ENCODE measurements at places on chromosomes 3 and 15.

GRCh38 chr3:131995891-131996290, 38.9 kb downstream of the CPNE4 start:
- DNase-seq = peak; percentile 45

GRCh38 chr15:78761020-78761419, 50.2 kb downstream of the ADAMTS7 start:
- DNase-seq = no peak

DNA sequence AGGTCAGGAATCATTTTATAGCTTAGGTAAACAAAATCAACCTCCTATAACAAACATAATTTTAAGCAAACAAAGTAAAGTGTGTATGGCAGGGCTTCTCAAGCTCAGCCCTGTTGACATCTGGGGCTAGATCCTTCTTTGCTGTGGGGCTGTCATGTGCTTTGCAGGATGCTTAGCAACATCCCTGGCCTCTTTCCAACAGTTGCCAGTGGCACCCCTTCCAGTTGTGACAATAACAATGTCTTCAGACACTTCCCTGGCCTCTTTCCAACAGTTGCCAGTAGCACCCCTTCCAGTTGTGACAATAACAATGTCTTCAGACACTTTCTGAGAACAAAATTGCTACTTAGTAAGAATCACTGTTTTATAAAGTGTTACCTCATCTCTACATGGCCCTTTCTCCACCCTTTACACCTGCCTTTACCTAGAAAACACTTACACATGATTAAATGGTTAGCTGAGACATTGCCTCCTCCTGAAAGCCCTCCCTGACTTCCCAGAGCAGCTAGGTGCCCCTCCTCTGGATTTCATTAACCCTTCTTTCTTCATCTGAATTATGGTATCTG, 194.0 kb upstream of the LMCD1 start:
- no peak for DNase-seq

DNA sequence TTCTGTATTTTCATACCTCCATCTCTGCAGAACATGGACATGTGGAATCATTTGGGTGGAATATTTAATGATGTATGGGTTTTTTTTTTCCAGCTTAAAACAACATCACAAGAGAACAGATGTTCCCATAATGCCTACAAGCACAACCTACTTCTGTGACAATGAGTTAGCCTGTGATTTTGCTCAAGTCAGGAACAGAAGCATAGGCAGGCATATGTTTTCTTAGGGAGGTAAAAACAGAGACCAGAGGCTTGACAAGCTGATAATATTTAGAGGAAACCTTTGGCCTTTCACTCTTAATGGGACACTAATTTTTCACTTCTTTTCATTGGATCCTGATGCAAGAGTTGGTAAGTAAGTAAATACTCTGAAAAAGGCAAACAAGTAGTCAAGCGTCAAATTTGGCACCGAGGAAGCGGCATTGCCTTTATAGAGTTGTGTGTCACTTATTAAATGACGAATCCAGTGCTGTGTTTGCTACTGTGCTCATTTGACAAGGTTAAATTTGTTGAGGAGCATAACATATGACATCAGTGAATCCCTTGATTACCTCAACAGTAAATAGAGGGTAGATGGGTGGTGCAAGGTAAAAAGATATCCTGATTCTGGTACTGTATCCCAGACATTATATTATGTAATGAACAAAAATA, 66.7 kb upstream of the RBMS3 start:
- no peak for DNase-seq

GRCh38 chr15:44591326-44591725, 54.4 kb downstream of the EIF3J start:
- no peak for DNase-seq

DNA sequence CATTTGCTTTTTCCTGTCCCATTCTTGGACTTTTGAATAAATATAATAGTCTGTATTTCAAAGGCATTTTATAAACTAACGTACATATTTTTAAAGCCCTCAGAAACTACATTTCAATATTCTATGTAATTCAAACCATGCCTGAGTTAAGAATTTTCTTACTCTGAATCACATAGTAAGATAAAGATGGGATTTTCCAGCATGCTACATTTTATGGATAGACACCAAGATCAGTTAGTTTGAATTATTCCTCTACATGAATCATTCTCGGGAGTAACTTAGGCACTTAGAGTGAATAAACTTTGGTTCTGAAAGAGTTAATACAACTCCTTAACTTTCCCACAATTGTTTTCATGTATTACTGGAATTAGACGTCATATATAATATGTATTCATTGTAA, 713.3 kb upstream of the CBLB start:
- peak; percentile 37 for DNase-seq

- DNase-seq = no peak
Measured at GRCh38 chr15:36449084-36449661, 130.3 kb upstream of the CDIN1 start.

DNA sequence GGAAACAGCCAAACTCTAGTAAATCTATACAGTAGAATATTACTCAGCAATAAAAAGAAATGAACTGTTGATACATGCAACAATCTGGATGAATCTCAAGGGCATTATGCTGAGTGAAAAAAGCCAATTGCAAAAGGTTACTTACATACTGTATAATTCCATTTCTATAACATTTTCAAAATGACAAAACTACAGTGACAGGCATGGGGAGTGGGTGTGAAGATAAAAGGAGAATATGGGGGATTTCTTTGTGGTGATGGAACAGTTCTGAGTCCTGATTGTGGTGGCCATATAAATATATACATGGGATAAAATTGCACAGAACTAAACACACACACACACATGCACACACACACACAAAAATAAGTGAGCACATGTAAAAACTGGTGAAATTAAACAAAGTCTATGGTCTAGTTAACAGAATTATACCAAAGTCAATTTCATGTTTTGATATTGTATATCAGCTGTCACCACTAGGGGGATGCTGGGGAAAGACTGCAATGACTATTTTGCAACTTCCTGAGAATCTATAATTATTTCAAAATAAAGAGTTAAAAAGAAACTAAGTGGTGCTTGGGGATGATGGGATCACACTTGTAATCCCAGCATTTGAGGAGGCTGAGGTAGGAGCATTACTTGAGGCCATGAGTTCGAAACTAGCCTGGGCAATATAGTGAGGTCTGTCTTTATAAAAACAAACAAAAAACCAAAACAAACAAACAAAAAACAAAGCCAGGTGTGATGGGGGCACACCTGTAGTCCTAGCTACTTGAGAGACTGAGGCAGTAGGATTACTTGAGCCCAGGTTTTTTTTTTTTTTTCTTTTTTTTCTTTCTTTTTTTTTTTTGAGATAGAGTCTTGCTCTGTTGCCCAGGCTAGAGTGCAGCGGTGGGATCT, 66.0 kb downstream of the SPTSSB start:
- peak; percentile 3 for DNase-seq

- DNase-seq = no peak
Measured at GRCh38 chr3:135809021-135809634, 156.4 kb upstream of the PPP2R3A start.

- DNase-seq = no peak
Measured at GRCh38 chr15:90708516-90708915, 8.6 kb upstream of the BLM start.

DNA sequence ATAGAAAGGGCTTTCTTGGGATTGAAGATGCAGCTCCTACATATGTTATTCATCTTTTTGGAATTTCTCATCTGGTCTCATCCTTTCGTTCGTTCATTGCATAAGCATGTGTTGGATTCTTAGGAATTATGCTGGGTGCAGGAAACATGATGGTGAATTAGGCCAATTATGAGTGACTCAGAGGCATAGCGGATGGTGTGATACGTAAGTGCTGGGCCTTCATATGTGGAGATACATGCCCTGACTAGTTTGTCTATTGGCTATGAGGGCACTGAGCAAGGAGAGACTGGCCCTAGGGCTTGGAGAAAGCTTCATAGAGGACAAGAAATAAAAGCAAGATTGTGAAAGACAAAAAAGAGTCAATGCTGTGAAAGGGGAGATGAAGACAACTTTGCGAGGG, 235.1 kb downstream of the MYRIP start:
- DNase-seq = peak; percentile 96

GRCh38 chr3:55489798-55490132, 2.7 kb upstream of the WNT5A start:
- DNase-seq = no peak

DNA sequence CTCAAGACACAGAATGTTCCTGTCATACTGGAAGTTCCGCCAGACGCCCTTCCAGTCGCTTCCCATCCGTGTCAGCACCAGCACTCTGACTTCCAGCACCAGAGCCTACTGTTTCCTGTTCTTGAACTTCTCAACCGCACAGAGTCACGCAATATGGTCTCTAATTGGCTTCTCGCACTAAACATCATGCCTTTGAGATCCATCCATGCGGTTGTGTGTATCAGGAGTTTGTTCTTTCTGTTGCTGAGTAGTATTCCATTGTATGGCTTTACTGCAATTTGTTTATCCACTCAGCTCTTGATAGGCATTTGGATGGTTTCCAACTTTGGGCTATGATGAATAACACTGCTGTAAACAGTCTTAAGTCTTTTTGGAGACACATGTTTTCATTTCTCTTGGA, 112.1 kb downstream of the LRRK1 start:
- no peak for DNase-seq

GRCh38 chr3:177481329-177481728, 284.0 kb upstream of the TBL1XR1 start:
- no peak for DNase-seq

DNA sequence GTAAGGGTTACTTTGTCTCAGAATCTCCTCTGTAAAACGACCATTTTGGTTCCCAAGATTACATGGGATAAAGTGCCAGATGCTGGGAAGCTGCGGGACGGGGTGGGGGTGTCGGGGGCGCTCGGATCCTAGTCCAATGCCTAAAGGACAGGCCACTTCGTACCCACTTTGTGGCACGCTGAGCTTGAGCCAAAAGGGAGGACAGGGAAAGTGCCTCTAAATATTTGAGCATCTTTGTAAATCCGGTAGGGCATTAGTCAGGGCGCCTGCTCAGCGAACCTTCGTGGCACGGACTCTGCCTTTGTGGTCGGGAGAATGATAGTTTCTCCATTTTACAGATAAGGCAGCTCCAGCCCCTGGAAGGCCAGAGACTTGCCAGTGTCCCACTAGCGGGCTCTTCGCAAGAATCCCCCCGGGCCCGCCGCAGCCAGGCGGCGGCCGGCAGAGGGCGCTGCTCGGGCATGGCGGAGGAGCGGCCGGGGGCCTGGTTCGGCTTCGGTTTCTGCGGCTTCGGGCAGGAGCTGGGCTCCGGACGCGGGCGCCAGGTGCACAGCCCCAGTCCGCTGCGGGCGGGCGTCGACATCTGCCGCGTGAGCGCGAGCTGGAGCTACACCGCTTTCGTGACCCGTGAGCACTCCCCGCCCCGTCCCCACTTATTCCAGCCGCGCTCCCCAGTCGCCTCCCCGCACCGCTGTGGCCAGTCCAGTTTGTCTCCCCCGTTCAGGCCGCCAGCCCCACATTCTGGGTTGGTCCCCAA, 1.8 kb downstream of the RCCD1 start:
- peak; percentile 41 for DNase-seq

GRCh38 chr3:38562467-38562925, 66.4 kb downstream of the EXOG start:
- DNase-seq = no peak

GRCh38 chr3:157460253-157460652, 23.6 kb downstream of the PTX3 start:
- DNase-seq = peak; percentile 87

- DNase-seq = no peak
Measured at GRCh38 chr3:33006571-33007286, 55.3 kb downstream of the CCR4 start.

DNA sequence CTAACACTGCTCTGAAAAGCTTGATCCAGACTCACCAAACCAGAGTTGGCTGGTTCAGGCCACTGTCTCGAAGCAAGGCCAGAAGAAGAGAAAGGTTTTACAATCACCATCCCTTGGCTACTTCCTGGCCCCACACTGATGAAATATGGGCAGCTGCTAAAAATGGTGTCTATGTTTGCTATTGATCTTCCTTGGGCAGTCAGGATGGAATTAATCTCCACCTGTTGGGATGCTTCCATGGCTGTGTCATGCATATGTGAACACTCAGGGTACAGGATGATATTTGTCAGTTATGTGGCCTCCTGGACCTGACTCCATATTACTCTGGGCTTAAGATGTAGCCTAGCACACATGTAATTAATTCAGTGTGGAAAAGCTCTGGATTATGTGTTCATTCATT, 61.9 kb downstream of the FRMD4B start:
- no peak for DNase-seq

- DNase-seq = no peak
Measured at GRCh38 chr3:165883863-165884478, 46.7 kb upstream of the BCHE start.

- peak; percentile 38 for DNase-seq
Measured at GRCh38 chr3:50418850-50419249, 59.5 kb upstream of the TMEM115 start.

- no peak for DNase-seq
Measured at GRCh38 chr15:67944010-67944641, 104.3 kb upstream of the RNU6-1 start.

DNA sequence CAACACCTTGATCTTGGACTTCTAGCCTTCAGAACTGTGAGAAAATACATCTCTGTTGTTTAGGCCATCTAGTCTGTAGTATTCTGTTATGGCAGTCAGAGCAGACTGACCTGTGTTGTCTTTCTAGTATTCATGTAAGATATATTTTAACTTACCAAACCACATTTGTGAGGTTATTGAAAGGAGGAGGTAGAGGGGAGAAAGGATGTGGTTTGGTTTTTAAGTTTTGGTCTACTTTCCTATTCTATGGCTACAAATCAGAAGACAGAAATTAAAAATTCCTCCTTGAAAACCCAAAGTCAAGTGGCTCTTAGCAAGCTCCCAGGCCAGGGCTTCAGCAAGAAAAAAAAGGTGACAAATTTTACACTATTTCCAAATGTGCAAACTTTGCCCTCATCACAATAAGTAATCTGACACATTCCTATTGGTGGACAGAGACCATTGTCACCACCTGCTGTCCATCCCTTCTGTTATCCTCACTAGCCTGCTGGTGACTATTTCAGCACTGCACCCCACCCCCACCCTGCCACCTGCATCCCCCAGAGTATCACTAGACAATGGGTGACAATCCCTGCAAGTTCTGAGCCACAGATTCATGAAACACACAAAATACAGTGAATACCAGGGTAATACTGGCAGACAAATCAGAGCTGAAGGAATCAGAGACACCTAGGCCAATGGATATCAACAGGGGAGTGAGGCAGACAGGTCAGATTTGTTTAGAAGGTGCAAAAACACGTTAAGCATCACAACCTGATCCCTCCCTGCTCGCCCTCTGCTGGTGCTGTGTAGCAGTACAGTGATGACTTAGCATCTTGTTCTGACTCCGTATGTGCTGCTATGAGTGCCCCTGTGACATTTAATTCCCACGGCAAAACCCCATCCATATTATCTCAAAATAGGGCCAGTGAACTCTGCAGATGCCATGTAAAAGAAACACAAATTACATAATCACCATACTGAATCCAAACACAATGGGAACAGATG, 79.0 kb upstream of the DCLK3 start:
- no peak for DNase-seq

DNA sequence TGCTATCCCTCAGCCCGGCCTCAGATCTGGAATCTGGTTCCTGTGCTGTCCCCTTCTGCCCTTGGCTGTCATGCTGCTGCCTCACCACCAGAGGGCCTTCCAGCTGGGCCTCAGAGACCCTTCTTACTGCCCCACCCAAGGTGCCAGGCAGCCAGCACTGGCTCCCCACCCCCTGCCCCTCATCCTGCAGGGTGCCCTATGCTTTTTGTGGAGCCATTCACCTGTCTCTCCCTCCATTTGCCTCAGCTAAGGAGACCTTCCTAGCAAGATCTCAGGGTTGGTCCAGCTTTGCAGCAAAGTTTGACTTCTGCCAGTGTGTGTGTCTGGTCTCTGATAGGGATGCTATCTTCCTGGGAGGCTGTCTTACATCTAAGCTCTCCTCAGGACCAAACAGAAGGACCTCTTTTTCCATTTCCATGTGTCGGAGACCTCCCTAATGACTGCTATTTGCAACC, 1.9 kb upstream of the VWA5B2 start:
- no peak for DNase-seq

All from fibroblast of skin of left quadriceps (primary cell).